ENCODE measurements at places on chromosomes 3 and 15.

- DNase-seq, result no peak
Observed at GRCh38 chr15:48875241-48875960, 2.5 kb upstream of the EID1 start.

DNA sequence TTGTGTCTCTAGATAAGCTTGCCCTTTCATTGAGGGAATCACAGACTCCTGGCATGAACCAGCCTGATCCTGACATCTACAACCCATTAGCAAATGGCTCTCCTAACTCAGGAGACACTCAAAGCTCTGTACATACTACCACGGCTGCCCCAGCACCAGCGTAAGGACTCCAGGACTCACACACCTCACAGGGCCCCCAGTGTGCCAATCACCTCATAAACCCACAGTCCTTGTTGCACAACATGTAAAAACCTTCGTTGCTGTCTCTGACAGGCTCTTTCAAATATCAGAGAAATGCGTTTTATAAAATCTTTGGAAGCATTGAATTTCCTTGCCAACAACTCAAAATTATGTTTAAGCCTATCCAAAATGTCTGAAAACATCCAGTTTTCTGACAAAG is 7.3 kb downstream of the FYCO1 start:
- DNase-seq, result no peak

- DNase-seq, result no peak
Observed at GRCh38 chr3:134291319-134292254, 40.9 kb upstream of the RYK start.

DNA sequence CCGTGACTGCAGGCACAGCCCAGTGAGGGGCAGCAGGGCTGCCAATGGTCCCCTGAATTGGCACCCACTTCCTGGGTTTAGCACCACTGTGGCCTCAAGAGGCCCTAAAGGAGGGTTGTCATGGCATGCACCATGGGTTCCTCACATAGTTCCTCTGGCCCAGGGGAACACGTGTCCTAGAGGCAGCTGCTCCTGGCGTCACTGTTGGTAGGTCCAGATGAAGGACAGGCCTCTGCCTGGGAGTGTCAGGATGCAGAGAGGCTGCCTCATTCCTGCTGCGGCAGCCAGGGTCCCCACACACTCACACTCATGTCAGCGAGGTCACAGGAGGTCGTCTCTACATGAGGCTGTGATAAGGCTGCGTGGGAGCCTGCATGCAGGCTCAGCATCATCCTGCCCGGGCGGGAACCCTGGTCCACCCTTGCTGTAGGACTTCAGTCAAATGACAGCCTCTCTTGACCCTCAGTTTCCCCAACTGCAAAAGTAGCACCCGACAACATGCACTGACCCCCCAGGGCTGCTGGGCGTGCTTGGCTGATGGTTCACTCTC is 26.1 kb upstream of the SFMBT1 start:
- no peak for DNase-seq

- DNase-seq, result no peak
Observed at GRCh38 chr15:47607695-47608094, 109.6 kb upstream of the SEMA6D start.

- DNase-seq, result no peak
Observed at GRCh38 chr3:140081887-140082286, 146.9 kb downstream of the CLSTN2 start.

GRCh38 chr3:176526225-176526624 is 671.1 kb downstream of the TBL1XR1 start:
- DNase-seq, result no peak

DNA sequence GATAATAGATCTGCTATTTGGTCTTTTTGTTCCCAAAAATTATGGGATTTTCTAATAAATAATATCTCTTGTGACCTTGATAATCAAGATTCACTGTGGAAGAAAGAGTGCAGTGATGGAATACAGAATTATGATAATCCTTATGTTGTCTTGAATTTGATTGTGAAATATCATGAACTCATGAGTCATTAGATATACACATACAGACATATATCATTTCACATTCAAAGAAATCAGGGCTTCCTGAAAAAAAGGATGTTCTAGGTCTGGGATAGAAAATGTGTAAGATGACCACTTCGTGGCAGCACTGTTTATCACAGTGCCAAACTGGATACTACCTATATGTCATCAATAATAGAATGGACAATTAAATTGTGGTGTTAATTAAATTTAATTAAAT is 97.7 kb downstream of the DPH6 start:
- DNase-seq, result no peak

DNA sequence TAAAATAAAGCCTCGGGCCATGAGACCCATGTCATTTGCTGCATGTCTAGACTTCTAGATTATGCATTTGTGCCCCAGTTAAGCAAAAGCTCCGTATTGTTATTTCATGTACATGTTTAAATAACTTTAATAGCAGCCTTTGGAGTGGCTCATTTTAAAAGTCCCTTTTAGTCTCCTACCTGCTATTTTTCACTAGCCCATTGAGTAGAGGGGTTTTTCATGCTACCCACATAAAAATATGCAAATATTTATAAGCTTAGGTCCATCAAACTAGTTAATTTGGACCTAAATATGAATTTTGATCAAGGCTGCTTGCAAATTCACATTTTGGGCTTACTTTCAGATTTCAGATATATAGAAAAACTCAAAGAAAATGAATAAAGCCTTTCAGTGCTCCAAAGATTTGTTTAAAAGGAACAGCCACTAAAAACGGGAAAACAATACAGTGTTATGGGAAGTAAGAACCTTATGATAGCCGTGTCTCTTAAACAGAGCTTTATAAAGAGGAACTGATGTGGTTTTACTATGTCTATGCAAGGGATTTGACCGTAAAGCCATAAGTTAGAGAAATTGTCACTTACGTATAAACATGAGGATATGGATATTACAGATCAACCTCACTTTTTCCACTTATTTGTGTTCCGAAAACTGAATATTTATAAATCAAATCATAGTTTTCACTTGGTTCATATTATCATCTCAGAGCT is 30.0 kb downstream of the FILIP1L start:
- DNase-seq, result no peak

DNA sequence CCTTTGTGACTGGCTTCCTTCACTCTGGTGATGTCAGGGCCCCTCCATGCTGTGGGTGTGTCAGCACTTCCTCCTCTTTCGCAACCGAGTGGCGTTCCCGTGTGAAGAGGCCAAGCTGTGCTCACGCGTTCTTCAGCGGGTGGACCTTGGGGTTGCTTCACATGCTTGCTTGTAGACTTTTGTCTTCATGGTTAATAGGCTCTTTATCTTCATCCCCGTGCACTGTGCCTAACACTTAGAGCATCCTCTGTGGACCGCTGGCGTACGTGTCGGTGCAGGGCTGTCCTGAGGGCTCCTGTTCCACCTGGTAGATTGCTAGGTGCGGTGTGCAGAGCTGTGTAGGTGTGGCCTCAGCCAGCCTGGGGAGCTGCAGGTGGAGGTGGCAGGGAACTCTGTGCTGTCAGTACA is 182.3 kb downstream of the OR4M2 start:
- DNase-seq, result no peak

DNA sequence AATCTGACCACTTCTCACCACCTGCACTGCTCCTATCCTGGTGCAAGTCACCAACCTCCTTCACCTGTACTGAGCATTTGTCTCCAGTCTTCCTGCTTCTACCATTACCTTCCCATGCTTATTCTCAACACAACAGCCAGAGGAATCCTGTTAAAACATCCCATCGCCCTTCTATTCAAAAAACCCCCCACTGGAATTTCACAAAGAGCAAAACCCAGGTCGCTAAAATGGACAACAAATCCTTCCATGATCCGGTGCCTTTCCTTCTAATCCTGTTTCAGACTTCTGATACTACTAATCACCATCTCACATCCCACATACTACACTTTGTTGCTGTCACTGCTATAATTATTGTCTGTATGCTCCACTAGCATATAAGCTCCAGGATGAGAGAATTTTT is 85.2 kb downstream of the ERC2 start:
- no peak for DNase-seq

GRCh38 chr3:195900436-195901355 is 7.7 kb downstream of the TNK2 start:
- DNase-seq, result no peak

GRCh38 chr3:121718205-121718846 is 31.2 kb downstream of the GOLGB1 start:
- DNase-seq, result no peak

GRCh38 chr3:118550122-118550521 is 484.5 kb downstream of the IGSF11 start:
- no peak for DNase-seq

DNA sequence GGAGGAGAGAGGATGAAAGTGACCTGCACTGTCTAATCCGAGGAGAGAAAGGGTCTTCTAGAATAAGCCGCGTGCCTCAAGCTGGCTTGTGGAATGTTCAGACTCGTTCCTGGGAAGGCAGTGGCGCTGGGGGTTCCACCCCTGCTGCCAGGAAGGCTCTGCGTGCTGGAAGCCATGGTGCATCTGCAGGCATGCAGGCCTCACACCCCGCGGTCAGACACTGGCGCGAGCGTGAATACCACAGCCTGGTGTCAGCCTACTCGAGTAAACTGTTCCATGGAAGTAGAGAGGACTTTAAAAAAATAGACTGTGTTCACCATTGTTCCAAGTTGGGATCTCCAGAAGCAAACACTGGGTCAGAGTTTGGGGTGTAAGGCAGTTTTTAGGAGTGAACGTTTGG is 25.9 kb upstream of the GABRG3 start:
- no peak for DNase-seq

DNA sequence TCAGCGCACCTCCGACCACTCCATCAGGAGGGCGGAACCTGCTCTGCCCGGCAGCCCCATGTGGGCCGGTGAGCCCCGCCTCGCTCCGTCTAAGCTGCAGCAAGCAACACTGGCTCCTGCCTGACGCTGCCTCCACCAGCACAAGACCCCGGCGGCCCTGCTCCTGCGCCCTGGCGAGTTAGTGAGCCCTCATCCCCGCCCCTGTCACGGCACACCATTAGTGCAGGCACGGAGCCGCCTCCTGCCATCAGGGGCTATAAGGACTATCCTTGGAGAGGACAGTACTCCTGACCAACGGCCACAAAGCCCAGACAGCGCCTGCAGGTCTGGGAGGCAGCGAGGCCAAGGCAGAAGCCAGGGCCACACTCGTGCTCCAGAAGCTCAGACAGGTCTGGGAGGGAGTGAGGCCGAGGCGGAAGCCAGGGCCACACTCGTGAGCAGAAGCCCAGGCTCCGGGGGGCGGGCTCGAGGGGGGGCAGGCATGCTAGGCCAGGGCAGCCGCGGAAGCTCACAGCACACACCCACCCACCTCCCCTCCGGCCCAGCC is 39.4 kb downstream of the TNK2 start:
- DNase-seq, result no peak

GRCh38 chr3:188901126-188901525 is 270.6 kb upstream of the TPRG1 start:
- no peak for DNase-seq

GRCh38 chr15:78564743-78565096 is 600 bp upstream of the CHRNA5 start:
- no peak for DNase-seq

- DNase-seq, result no peak
Observed at GRCh38 chr3:52468336-52468735, 12.9 kb downstream of the NISCH start.

DNA sequence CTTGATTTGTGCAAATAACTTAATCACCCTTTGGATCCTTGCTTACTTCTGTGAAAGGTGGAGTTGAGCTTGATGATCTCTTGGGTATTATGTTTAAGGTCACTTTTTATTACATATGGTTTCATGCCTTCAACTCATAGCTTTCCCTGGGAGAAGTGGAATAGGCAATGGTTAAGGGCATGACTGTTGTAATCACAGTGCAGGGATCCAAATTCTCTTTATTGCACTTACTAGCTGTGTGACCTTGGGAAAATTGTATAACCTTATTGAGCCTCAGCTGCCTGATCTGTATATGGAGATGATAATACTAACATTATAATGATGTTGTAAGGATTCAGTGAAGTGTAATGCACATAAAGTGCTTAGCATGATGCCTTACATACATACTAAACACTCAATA is 59.1 kb downstream of the PLCL2 start:
- no peak for DNase-seq

GRCh38 chr15:51004103-51004551 is 90.6 kb downstream of the TNFAIP8L3 start:
- no peak for DNase-seq

GRCh38 chr3:72523429-72524151 is 324.7 kb downstream of the SHQ1 start:
- no peak for DNase-seq

GRCh38 chr3:179149951-179150350 is 1.8 kb downstream of the PIK3CA start:
- DNase-seq, result no peak

DNA sequence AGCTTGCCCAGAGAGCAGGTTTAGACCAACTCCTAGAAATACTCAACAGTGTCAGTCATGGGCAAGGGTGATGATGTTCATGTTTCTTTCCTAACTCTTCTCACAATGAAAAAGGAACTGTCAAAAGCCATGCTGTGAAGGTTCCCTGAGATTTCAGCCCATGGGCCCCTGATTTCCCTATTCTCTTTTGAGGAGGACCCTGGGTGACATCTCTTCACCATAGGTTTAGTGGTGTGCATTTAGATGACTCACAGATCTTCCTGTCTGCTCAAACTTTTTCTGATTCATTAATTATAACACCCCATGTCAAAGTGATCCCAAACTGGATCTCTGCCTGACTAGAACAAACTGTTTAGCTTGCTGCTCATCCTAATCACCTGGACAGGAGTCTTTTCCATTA is 108.0 kb downstream of the BBX start:
- no peak for DNase-seq

DNA sequence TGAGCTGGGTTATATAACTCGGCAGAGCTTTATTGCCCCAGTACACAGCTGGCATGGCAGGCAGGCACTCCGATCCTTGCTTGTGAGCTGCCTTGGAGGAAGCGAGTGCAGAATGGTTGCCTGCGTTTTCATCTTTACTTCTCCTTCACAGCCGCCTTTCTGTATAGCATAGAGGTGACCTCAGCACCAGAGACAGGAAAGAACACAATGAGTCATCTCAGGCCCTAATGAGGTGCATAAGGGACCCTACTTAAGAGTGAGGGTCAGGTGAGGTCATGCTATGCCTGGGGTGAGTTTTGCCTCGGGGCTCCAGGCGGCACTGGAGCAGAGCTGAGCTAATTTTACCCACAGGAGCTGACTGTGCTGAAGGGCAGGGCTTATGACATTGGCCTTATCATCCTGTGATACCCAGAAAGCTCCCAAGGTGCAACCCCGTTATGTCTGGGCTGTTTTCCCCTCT is 43.5 kb downstream of the LPP start:
- DNase-seq, result no peak

GRCh38 chr15:96331144-96331944 is 844 bp downstream of the NR2F2 start:
- DNase-seq, result no peak

DNA sequence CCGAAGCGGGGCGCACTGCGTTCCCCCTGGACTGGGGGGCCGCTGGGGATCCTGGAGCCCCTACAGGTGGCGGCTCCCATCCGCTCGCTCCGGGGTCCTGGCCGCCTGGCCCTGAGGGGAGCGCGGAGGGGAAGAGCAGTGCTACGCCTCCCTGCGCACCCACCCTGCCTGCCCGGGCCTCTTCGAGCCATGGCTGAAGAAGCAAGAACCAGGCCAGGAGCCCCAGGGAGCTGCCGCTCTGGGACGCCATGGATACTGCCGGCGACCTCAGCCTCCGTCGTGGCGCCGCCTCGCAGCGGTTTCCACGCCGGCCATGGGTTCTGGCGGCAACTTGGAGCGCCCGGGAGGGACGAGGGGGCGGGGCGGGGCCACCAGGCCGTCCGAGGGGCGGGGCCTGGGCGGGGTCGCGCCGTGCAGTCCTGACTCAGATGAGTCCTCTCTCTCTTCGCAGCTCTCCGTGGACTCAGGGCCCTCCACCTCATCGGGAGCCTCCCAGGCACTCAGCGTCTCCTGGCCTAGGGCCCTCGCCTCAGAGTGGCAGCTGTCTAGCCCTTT is 50.9 kb downstream of the MYL3 start:
- DNase-seq, result no peak

- no peak for DNase-seq
Observed at GRCh38 chr15:41024885-41025284, 71.6 kb downstream of the CHAC1 start.

Data from NCI-H1436 treated with DMSO at 0.1 percent for 48 hours (cell line).